ENCODE measurements at places on chromosomes 1 and 21.

DNA sequence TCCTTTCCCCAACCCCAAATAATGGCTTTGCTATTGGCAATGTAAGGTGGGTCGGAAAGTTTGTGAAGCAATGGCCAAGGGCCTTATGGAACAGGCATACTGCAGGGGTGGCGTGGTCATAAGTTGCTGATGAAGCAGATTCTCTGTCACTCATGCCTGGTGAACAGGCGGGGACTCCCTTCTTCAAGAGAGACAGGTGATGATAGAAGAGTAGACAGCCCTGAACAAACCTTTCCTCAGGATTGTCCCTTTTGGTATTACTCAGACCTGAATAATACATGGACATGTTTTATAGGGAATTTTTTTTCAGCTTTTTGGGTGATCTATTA lies 12.7 kb downstream of the DDR2 start:
- no peak for DNase-seq

GRCh38 chr1:113782406-113782805 lies 23.1 kb upstream of the PHTF1 start:
- DNase-seq = no peak

GRCh38 chr1:175198332-175198731 lies 5.8 kb upstream of the KIAA0040 start:
- no peak for DNase-seq

- DNase-seq = no peak
Observed at GRCh38 chr1:219495737-219496408, 117.0 kb downstream of the ZC3H11B start.

- DNase-seq = no peak
Observed at GRCh38 chr1:11046625-11047365, at the start of gene MASP2. TSS of gene MASP2 (minus strand) at chr1:11047239. CDS start at chr1:11047207, 32 bp downstream.
